GM04503 (cell line): ENCODE measurements at places on chromosomes 2 and 18.

DNA sequence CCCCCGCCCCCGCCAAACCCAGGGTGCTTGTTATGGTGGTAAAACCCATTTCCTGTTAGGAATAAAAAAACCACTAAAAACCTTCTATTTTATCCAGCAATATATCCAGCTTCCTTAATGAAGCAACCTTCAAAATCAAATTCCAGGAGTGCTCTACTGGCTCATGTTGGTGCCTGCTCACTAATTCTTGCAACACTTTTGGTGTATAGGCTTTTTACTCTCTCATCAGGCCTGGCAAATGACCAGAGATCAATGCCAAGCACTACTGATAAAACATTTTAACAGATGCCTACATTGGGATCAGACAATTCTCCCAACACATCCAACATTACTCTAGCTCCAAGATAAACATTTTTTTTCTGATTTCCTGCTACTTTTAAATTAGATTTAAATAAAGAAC lies 312.4 kb downstream of the KCNJ3 start:
- DNase-seq = no peak

- no peak for DNase-seq
Observed at GRCh38 chr2:195651046-195651445, 6.0 kb upstream of the SLC39A10 start.

DNA sequence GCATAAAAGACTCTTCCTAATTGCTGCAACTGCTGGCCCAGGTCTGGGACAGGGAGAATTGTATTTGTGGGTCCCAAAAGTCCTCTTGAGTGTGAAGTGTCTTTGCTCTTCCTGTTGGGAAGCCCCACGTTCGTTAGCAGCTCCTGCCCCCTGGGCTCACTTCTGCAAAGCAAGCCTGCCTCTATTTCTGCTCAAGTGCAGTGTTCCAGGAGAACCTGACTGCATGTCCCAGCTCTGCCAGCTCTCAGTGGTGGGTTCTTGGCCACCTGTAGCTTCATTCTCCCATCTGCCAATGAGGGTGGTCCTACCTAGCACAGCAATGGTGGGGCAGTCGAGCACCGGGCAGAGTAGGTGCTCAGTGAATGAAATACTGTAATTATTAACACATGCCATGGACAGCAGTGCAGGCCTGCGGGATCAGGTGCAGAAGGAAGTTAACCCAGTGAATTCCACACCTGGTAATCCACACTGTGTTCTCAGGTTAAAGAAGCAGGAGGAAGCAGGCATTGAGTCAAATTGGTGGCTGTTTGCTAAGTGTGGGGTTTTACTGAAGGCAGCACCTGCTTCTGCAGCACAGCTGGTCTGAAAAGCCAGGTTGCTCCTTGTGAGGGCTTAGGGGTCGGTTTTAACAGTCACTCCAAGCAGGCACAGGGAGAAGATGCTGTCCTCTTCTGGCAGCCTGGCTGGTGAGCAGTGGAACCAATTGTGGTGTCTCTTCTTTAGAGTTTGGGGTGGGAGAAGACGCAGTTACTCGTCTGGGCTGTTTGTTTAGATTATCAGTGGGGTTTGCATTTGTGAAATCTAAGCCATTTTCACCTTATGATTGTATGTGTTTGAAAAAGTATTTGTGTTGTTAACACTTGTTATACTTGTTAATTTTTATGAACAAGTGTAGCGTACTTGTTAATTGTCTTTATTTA lies 54.3 kb downstream of the DGKD start:
- DNase-seq = no peak

DNA sequence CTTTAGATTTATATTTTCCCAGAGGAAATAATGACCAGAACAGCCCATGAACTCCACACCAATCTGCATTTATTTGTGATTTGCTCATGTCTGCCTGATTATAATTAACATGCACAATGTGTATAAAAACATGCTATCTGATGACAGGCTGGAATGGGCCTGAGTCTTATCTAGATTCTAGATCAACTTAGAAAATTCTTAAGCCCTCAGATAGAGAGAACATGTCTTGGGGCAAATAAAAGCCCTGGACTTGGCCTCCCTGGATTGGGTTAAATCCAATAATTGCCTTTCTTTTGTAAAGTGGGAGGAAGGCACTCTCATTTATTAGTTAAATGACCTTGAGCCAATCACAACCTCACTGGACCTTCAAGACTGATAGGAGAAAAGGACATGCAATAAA lies 61.8 kb downstream of the EVA1A start:
- no peak for DNase-seq

GRCh38 chr2:191415858-191416257 lies 170.7 kb downstream of the MYO1B start:
- no peak for DNase-seq

- no peak for DNase-seq
Observed at GRCh38 chr18:35062408-35062807, 21.2 kb downstream of the MAPRE2 start.

- DNase-seq = no peak
Observed at GRCh38 chr2:63484901-63485300, 103.4 kb downstream of the WDPCP start.

DNA sequence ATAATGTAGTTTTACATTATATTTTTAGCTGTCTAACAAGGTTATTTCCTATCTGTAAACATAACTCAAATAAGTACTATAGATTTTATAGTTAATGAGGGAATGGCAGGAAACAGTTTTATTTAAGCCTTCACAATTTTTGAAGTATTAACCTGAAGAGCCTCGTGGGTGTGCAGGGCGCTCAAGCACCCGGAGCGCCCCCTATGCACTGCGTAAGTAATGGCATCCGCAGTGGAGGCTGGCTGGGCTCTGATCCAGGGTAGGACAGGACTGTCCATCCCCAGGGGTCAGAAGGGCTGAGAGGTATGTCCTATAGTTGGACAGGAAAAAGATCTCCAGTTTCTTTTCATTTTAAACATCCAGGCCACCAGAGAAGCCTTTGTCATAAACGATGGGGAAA lies 8.2 kb upstream of the GBX2 start:
- no peak for DNase-seq
